Stimulated activated CD8-positive, alpha-beta memory T cell treated with anti-CD3 and anti-CD28 coated beads, Interleukin-4, amount 100 ng/mL, for 4 hours (primary cell): ENCODE measurements at places on chromosomes 1 and 21.

GRCh38 chr1:214439352-214440119 lies 111.9 kb downstream of the PTPN14 start:
- DNase-seq, result no peak

GRCh38 chr1:21930080-21930571 lies 7.0 kb downstream of the HSPG2 start:
- DNase-seq, result no peak

DNA sequence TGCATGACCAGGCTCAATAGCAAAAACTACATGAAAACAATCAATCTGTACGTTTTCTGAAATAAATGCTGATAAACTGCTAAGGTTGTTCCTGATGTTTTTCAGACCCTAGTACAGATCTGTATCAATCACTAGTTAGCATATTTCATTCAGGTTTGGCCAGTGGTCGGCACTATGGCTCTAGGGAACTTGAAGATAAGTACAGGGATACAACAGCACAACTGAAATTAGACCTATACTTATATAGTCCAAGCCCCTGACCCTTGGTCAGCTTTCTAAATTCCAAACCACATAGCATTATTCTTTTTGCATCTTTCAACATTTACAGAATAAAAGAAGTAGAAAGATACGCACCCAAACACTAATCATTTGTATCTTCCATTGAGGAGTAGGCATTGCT lies 142.7 kb downstream of the PLPPR4 start:
- DNase-seq, result no peak

DNA sequence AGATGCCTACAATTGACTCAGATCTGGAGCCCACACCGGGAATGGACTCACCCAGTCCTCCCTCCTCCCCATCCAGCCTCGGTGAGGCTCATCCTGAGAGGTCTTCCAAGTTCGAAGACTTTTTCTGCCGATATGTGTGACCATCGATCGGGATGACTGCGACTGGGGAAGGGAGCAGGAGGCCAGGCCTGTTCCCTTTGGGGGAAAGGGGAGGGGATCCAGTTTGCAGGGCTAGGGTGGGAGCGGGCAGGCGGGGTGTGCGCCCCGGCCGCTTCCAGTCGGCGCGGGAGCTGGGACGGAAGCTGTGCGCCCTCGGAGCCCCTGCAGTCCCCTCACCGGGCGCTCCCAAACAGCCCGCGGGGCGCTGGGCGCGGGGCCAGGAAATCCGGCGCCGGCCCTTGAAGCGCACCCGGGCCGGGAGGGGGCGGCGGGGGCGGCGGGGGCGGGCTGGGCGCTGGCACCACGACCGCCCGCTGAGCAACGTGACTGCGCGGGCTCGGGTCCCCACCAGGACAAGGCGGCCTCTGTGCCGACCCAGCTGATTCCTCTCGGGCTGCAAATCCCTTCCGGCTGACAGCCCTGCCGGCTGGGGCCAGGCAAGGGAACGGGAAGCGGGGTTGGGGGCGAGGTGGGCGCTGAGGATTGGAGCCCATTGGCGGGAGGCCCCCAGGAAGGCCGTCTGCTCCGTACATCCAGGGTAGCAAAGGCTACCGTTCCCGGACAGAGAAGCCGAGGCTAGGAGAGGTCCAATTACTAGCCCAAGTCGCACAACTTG lies 103.9 kb downstream of the EBNA1BP2 start:
- no peak for DNase-seq

- no peak for DNase-seq
These were observed 222.2 kb downstream of the C1orf94 start for GRCh38 chr1:34398916-34399275.
